Right ventricle myocardium superior (tissue), 1 donor: ENCODE measurements at places on chromosomes 7 and 10. TPM values are rescaled to one million over a fixed set of nuclear protein-coding genes. Genes with fewer than 3 reads are reported as not detected.

The PNLIPRP3 gene
- total RNA-seq: not detected

The CYP3A5 gene
- total RNA-seq: not detected

The VWDE gene
- not detected for total RNA-seq

The GRID2IP gene
- not detected for total RNA-seq

The LRRD1 gene
- total RNA-seq: not detected

The HABP2 gene
- total RNA-seq: 0.24 TPM

The FGL2 gene
- 11.5 TPM for total RNA-seq

The SFTPA1 gene
- total RNA-seq: 0.22 TPM

The SPAM1 gene
- not detected for total RNA-seq

The PDE1C gene
- total RNA-seq: 181 TPM

The AMZ1 gene
- 0.08 TPM for total RNA-seq

The SNX10 gene
- total RNA-seq: 1.2 TPM

The IFIT2 gene
- total RNA-seq: 4.3 TPM

The EPHA1 gene
- 0.08 TPM for total RNA-seq

The CYP26C1 gene
- total RNA-seq: 0.05 TPM

The AUTS2 gene
- 5.2 TPM for total RNA-seq

The CRHR2 gene
- total RNA-seq: 0.24 TPM

The AOAH gene
- 2.7 TPM for total RNA-seq
